ENCODE measurements at places on chromosomes 3 and 15. TPM values are rescaled to one million over a fixed set of nuclear protein-coding genes. Genes with fewer than 3 reads are reported as not detected.

- no peak for DNase-seq
Observed at GRCh38 chr3:196700801-196701200, 11.2 kb downstream of the CEP19 start.

DNA sequence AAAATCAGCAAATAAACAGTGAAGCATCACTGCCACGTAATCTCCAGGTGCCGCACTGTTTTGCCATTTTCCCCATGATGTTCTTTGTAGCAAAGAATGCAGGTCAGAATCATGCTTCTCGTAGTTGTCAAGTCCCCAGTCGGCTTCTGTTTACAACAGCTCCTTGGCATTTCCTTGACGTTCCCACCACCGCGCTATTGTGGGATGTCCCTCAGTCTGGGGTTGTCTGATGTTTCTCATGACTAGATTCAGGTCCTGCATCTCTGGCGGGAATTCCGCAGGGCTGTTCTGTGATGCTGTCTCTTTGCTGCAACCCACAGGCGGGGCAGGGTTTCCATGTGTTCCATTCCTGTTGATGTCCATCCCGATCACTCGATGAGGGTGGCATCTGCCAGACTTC, 117.9 kb upstream of the SMAD3 start:
- DNase-seq: no peak

Gene IQCF6
- total RNA-seq: not detected

Gene POMGNT2
- 24.7 TPM for total RNA-seq

Gene SCAANT1
- not detected for total RNA-seq
